ENCODE measurements at places on chromosomes 16 and 17. TPM values are rescaled to one million over a fixed set of nuclear protein-coding genes. Genes with fewer than 3 reads are reported as not detected.

The NPTX1 gene
- total RNA-seq: 0.31 TPM

DNA sequence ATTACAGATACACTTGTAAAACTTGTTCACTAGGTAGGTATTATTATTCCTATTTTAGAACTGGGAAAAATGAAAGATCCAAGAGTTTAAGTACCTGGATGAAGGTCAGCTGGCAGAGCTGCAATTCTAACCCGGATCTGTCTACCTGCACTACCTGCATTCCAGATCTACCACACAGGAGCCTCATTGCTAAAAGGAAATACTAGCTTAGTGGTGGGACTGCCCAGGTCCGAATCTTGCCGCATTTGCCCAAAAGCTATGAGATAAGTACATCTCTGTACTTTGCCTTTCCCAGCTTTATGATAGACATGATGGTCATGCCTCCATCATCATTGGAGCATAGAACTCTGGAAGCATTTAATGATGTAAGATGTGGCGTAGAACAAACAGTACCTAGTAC lies 36.8 kb upstream of the TEKT3 start:
- DNase-seq: no peak

GRCh38 chr17:74433421-74434121 lies 1.7 kb downstream of the GPRC5C start:
- DNase-seq: peak; percentile 37

- DNase-seq: no peak
These were observed 62.6 kb upstream of the SDK2 start for GRCh38 chr17:73706858-73707257.

The PIRT gene
- 0.82 TPM for total RNA-seq

The MEIOB gene
- total RNA-seq: 0.62 TPM

GRCh38 chr16:83315271-83315670 lies 492.5 kb upstream of the HSBP1 start:
- no peak for DNase-seq

The SALL1 gene
- total RNA-seq: 0.21 TPM

GRCh38 chr16:57760357-57761160 lies 25.0 kb downstream of the KATNB1 start:
- no peak for DNase-seq

- DNase-seq: no peak
These were observed 3.8 kb upstream of the SYT17 start for GRCh38 chr16:19164285-19164684.

DNA sequence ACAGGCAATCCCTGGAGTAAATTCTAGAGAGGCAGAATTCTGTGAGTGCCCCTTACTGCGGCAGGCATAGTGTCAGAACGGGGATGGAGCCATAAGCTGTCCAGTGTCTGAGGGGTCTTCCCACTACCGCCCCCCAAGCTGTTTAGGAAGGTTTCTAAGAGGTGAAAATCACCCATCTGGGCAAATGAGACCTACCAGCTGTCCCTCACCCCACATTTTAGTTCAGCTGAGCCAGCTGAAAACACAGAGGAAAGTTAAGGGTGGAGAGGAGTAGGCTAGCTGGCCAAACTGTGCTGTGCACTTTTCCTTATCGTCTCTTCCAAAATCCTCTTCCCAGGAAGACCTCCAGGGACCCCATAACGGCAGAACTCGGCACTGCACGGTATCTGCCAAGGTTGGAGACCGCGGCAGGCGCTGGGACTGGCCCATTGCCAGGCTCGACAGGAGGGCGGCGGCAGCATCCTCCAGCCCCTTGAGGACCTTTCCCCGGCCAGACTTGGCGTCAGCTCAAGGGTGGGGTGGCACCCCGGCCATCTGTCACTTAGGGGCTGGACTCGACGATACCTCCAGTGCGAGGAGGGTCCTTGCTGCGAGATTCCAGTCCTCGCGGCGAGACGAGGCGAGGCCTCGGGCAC lies 955 bp downstream of the ACLY start:
- peak; percentile 81 for DNase-seq

The LIMD2 gene
- total RNA-seq: 9.9 TPM

DNA sequence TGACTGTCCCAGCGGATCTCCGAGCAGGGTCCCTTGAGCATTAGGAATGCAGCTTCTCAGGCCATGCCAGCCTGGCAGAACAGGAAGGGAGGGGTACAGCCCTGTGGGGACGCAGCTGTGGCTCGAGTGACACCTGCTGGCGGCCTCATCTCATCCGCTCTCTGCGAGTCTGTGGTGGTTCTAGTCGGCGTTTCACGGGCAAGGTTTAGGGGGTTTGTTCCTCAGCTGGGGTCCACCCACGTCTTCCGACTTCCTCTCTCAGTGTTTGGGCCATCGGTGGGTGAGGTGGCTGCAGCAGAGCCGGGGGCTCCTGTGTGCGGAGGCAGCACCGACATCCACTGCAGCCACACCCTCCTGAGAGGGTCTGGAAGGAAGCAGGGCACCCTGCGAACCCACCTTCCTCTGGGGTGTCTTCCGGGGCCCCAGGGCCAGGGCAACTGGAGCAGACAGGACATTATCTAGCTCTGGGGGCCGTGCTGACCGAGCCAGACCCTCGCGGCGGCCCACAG lies 33.3 kb downstream of the JPH3 start:
- peak; percentile 55 for DNase-seq

DNA sequence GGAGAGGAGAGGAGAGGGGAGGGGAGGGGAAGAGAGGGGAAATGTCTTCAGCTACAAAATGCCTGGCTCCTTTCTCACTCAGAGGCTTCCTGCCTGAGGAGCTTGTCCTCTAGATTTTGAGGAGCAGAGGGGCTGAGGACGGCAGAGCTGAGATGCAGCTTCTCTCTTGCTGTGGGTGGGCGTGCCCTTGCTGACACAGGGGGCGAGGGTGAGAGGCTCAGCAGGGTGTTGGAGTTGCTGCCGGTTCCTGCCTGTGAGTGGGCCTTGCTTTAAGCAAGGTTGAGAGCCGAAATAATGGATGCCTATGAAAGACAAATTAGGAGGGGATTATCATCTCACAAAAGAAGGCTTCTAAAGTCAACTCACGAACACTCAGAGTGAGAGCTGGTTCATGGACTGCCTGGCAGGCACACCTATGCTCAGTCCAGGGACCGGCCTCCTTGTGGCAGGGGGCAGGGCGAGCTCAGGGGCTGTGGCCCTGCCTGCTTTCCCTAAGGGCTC lies 215.6 kb downstream of the MSI2 start:
- DNase-seq: no peak

DNA sequence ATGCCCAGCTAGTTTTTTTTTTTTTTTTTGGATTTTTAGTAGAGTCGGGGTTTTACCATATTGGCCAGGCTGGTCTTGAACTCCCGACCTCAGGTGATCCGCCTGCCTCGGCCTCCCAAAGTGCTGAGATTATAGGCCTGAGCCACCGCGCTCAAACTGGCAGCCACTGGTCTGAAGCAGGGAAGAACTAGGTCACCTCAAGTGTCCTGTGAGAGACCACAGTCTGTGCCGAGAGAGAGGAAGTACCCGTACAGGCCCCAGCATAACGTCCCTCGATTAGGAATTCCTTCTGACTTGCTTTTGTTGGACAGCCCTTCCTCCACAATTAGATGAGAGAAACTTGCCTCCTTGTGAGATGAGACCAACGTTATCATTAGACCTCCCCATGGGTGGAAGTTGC lies 13.7 kb upstream of the CD300E start:
- no peak for DNase-seq

DNA sequence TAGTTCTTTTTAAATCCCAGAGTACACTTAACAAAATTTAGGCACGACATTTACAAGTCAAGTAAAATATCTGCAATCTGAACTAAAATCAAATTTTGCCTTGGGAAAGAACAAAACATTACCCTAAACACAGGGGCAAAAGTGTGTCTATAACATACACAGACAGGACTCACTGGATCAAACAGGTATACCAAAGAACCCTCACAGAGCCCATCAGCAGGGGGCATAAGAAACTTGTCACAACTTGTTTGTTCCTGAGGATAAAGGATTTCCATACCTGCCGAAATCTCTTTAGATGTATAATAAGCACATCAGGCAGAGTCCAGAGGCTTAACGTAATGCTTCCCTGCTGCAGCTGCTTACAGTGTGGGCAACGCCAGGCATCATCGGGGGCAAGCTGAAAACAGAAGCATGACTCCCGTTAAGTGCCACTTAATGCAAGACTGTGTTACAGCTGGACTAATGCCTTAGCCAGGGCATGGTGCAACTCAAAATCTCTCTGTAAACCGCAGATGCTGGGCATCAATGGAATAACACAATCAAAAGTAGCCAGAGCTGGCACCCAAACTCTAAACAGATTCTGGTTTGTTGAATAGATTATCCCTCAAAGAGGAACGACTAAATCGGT lies 67.0 kb downstream of the USP31 start:
- peak; percentile 22 for DNase-seq

DNA sequence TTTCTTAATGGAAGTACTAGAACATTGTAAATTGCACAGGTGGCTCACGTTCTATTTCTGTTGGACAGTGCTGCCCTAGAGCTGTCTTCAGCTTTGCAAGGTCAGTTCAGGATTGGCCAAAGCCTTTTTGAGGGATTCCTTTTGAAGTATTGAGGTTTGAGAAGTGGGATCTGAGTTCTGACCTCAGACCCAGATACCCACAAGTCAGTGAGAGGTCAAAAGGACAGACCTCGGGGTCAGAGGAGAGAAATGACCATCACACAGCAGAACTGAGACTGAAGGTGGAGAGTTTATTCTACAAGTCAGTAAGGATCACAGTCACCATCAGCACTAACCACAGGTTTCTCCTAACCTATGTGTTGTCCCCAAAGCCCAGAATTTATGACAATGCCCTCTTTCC lies 1.7 kb downstream of the ACSM5 start:
- no peak for DNase-seq

The RHBDF1 gene
- 33.0 TPM for total RNA-seq

GRCh38 chr17:60641810-60642220 lies 35.8 kb upstream of the BCAS3 start:
- DNase-seq: peak; percentile 84

DNA sequence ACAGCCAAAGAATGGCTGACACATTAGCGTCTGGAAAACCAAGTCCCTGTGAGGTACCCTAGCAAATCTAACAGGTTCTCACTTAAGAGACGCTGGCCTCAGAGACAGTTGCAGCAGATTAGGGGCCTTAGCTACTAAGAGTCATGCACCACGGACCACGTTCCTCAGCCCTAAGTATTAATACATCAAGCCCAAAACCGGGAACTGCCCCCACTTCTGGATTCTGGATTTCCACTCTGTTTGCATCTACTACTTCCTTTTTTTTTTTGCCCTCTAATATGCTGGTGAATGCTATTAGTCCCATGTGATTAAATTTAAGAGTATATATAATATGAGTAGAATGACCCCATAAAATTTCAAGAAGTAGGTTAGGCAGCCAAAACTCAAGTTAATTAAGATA lies 775 bp upstream of the TERB1 start:
- no peak for DNase-seq

The CES5A gene
- not detected for total RNA-seq

DNA sequence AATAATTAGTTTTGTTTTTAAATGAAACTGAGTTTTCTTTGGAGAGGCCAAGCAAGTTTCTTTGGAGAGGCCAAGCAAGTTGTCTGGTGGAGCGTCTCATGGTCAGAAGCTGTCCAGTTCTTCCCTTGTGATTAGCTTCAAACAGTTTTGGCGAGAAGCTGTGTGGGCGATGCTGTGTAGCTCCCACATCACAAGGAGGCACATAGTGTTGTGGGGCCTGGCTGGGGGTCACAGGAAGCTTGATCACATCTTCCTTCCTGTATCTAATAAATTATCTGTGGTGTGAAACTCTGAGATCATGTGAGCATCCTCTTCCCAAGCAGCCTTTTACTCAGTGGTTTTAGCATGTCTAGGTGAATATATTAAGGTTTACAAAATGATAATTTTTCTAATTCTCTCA lies 33.9 kb downstream of the SPECC1 start:
- no peak for DNase-seq

- DNase-seq: no peak
These were observed 20.2 kb downstream of the FOXN1 start for GRCh38 chr17:28526381-28526780.

- no peak for DNase-seq
These were observed 6.4 kb upstream of the KRT28 start for GRCh38 chr17:40806131-40806530.

The PPY gene
- total RNA-seq: not detected

The MRC2 gene
- 206 TPM for total RNA-seq

DNA sequence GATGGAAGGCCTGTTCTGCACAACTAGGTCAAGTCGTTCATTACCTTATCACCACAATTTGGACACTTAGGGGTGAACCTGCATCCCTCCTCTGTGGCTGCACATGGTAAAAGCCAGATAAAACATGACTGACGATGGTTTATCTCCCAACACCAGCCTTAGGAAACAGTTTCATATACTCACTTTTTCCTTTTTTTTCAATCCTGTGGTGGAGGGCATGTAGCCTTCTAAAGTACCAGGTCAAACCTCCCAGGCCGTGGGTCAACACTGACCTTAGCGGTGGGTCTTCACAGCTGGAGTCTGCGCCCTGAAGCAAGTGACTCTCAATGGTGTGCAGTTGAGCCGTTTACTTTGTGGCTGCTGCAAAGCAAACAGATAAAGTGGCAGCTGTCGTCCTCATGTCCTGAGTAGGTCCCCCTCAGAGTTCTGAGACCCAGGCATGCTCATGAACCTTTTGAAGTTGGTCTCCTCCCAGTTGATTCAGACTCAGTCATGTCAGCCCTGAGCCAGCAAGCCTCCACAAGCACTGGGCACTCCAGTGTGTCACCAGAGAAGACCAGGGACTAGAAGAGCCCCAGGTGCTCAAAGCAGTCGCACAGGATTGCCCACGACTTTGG lies 5.9 kb downstream of the FAHD1 start:
- DNase-seq: no peak

- DNase-seq: peak; percentile 11
These were observed 1401.0 kb downstream of the CDH11 start for GRCh38 chr16:63720848-63721247.

DNA sequence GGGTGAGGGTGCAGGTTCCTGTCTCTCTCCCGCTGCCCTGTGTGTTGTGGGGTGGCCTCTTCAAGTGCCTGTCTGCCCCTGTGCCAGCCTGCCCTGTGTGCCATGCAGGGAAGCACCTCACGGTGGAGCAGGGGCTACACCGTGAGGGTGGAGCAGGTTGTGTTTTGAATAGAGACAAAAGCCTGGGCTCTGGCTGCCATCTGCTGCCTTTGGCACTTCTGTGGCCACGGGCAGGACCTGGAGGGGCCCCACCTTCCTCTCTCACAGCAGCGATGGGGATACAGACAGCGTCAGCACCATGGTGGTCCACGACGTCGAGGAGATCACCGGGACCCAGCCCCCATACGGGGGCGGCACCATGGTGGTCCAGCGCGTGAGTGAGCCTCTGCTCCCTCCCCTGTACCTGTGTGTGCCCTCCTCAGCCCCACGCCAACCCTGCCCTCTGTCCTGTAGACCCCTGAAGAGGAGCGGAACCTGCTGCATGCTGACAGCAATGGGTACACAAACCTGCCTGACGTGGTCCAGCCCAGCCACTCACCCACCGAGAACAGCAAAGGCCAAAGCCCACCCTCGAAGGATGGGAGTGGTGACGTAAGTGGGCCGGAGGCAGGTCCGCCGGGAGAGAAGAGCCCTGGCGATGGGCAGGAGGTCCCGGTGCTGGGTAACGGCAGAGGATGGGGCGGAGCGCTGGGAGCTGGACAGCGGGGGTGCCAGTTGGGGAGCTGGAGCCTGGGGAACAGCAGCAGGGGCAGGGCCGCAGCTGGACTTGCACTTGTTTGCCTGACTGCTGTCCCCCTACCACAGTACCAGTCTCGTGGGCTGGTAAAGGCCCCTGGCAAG lies 5.4 kb upstream of the C17orf107 start:
- no peak for DNase-seq

The FBXW10B gene
- total RNA-seq: 1.6 TPM

The CASKIN1 gene
- total RNA-seq: 1.0 TPM
